Brain (organoid and tissue), 16 donors: ENCODE measurements at places on chromosomes 16 and 17. TPM values are rescaled to one million over a fixed set of nuclear protein-coding genes. Genes with fewer than 3 reads are reported as not detected.

Gene EVPLL
- polyA plus RNA-seq: not detected

Gene COASY
- polyA plus RNA-seq: 116 TPM

Gene METTL2A
- polyA plus RNA-seq: 23.9 TPM

Gene PLA2G10
- not detected for polyA plus RNA-seq

Gene TEKT5
- not detected for polyA plus RNA-seq

Gene TNFRSF12A
- polyA plus RNA-seq: 14.8 TPM

Gene HASPIN
- polyA plus RNA-seq: 5.0 TPM

Gene OR3A3
- not detected for polyA plus RNA-seq

Gene LGALS9B
- not detected for polyA plus RNA-seq

Gene HSD3B7
- 7.4 TPM for polyA plus RNA-seq

Gene GAST
- polyA plus RNA-seq: not detected

Gene PIGL
- polyA plus RNA-seq: 13.2 TPM

Gene PLEKHG4
- 11.1 TPM for polyA plus RNA-seq

Gene FBXW10B
- not detected for polyA plus RNA-seq

Gene TLCD3A
- 19.4 TPM for polyA plus RNA-seq

Gene MAPK8IP3
- polyA plus RNA-seq: 83.0 TPM

Gene NTN3
- polyA plus RNA-seq: 0.58 TPM

Gene CHP2
- polyA plus RNA-seq: 0.22 TPM

Gene TNRC6A
- 10.1 TPM for polyA plus RNA-seq

Gene CCL22
- not detected for polyA plus RNA-seq

Gene NOXO1
- polyA plus RNA-seq: 4.6 TPM

Gene PITPNC1
- polyA plus RNA-seq: 34.7 TPM

Gene MYH13
- polyA plus RNA-seq: not detected

Gene PTX4
- not detected for polyA plus RNA-seq

Gene RHOT1
- polyA plus RNA-seq: 29.4 TPM

Gene MRPL58
- 36.7 TPM for polyA plus RNA-seq

Gene CSH2
- polyA plus RNA-seq: not detected

Gene NKD1
- polyA plus RNA-seq: 3.0 TPM

Gene BAIAP3
- polyA plus RNA-seq: 42.8 TPM

Gene BORCS6
- polyA plus RNA-seq: 8.7 TPM

Gene CEP295NL
- 0.20 TPM for polyA plus RNA-seq

Gene KRTAP17-1
- polyA plus RNA-seq: not detected

Gene MEOX1
- polyA plus RNA-seq: not detected

Gene TBC1D3K
- polyA plus RNA-seq: not detected

Gene TEX19
- not detected for polyA plus RNA-seq

Gene GLIS2
- polyA plus RNA-seq: 17.2 TPM
